Choroid plexus epithelial cell (primary cell): ENCODE measurements at places on chromosomes 2 and 18.

- DNase-seq = peak; percentile 78
Measured at GRCh38 chr2:25257032-25257552, 84.6 kb downstream of the DNMT3A start.

GRCh38 chr2:193428336-193428818 lies 1233.6 kb upstream of the TMEFF2 start:
- DNase-seq = no peak

DNA sequence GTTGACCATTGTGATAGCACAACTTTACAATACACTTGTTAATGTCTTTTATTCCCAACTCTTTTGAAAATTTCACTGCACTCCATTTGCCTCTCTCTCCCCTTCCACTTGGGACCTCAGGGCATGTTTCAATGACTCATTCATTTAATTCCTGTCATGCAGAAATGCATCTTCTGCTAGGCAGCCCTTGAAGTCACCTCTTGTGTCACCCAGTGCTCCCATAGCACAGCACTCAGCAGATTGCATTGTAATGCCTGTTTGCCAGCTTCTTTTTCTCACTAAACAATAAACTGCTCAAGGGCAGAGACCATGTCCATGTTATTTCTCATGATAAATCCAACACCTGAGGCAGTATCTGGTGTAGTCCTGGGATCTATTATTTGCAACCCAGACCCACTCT lies 85.9 kb upstream of the ACSL3 start:
- DNase-seq = no peak

GRCh38 chr18:63987743-63988142 lies 17.9 kb downstream of the SERPINB8 start:
- DNase-seq = peak; percentile 55

GRCh38 chr2:205807229-205807628 lies 124.9 kb downstream of the NRP2 start:
- no peak for DNase-seq

DNA sequence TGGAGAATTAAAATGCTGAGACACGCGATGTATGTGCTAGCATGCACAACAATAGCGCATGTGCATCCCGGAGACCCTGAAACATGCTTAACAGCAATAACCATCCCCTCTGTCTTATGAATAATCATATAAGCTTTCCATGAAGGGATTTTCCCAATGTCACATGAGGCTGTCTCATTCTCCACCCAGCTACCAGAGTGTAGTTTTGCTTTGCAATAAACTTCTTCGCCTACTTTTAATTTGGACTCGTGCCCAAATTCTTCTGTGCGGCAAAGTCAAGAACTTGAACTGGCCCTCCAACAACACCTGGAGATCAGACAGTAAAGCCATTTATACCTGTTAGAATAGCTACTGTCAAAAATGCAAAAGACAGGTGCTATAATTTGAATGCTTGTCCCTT lies 15.5 kb downstream of the LYG1 start:
- DNase-seq = no peak

- DNase-seq = no peak
Measured at GRCh38 chr2:129767346-129768035, 212.0 kb upstream of the RAB6C start.

DNA sequence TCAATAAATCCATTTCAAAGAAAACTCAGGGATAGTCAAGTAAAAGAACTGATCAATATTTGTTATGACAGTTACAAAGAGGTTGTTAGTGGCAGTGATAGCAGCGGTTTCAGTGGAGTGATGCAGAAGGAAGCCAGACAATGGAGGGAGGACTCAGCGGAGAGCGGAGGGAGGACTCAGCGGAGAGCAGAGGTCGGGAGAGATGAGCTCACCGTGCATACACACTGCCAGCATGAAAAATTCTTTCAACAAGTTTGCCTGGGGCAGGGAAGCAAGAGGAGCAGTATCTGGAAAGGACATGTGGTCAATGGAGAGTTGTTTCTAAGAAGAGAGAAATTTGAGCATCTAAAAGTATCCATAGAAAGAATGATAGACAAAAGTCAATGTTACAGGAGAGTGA lies 60.9 kb upstream of the BCL11A start:
- DNase-seq = no peak

DNA sequence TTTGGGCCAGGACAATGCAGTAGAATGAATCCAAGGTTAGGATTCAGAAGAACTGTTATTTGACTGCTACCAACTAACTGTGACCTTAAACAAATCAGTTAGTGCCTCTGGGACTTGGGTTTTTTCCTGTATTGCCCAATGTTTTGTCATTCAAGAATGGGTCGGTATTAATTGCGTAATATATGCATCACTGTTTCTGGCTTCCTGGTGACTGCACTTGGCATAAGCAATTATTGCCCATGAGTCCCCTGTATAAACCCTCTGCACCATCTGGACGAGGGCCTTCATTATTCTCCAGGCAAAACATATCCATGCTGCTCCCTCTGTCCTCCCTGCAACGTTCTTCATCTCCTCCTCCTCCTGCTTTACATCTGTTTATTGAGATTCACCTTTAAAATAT lies 255.8 kb upstream of the LRRTM1 start:
- no peak for DNase-seq

- DNase-seq = no peak
Measured at GRCh38 chr18:2854875-2855274, 8.1 kb downstream of the EMILIN2 start.

GRCh38 chr2:72822794-72823193 lies 3.0 kb downstream of the EXOC6B start:
- DNase-seq = no peak

GRCh38 chr18:22223254-22223964 lies 54.0 kb downstream of the GATA6 start:
- peak; percentile 82 for DNase-seq

- DNase-seq = peak; percentile 53
Measured at GRCh38 chr2:233418761-233419546, 64.7 kb downstream of the DGKD start.

DNA sequence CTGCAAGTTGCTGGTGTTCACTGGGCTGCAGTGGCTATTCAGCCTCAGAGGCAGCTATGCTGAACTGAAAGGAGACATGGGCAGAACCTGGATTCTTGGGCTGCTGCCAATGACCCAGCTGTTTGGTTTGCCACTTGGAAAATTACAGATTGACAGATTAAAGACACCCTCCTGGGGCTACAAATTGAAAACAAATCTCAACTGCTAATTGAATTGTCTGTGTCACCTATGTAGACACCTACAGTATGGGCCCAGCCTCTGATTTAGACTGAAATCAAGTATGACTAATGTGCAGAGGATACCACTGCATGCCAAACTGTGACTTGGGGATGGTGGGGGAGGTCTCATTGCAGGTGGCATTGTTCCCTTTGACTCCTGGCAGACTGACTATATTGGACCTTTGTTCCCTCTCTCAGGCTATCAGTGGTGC lies 42.8 kb downstream of the ITSN2 start:
- peak; percentile 21 for DNase-seq

- no peak for DNase-seq
Measured at GRCh38 chr2:122319539-122320132, 564.2 kb downstream of the TSN start.

- no peak for DNase-seq
Measured at GRCh38 chr2:198326431-198326830, 522.0 kb downstream of the PLCL1 start.

DNA sequence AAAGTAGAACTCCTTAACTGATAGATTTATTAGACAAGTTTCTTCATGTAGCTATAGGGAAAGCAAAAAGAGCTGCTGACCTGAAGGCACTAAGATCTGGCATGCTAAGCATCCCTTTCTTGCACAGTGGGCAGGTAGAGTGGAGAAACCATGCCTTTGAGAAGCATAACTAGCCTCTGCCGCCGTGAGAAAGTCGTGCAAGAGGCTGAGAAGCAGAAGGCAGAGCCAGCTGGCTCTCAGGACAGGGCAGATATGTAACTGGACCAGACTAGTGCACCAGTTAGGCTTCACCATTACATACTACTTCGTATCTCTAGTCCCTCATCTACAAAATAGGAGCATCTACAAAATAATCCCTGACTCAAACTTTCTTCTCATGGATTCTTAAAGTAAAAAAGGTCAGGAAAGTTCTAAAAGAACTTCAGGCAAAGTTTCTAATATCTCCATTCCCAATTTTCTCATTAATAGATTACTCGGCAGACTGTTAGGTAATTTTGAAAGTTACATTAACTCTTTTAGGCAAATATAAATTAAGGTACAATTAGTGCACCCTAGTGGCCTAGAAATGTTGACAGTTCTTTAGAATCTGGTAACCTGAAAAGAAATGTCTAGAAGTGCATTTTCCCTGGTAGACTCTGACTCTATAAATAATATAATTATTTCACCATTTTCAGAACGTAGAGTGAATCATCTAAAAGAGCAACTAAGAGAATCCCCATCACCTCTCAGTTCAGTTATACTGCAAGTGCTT lies 10.3 kb downstream of the ERBB4 start:
- DNase-seq = no peak

GRCh38 chr2:50624506-50624905 lies 407.4 kb downstream of the NRXN1 start:
- no peak for DNase-seq

DNA sequence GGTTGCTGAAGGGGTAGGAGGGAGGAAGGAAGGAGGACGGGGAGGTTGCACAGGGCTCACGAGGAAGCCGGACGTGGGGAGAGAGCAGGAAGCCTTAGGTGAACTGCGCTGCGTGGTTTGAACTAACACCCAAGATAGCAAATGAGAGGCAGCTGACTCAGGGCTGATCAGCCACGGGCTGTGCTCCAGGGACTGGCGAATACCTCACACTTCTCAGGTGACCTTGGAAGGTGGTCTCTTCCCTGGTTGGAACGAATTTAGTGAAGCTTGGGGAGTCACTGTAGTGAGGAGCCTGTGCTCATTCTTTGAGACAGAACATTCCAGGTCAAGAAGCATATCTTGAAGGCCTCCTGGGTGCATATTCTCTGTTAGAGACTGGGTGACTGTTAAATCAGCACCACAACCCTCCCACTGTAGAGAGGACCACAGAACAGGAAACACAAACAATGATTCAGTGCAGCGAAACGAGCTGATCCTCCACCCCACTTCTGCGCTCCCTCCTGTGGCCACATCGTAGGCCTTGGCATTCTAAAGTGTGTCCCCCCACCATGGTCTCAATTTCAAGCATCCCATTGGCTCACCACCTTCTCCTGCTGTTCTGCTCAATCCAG lies 33.8 kb downstream of the TOGARAM2 start:
- peak; percentile 89 for DNase-seq

DNA sequence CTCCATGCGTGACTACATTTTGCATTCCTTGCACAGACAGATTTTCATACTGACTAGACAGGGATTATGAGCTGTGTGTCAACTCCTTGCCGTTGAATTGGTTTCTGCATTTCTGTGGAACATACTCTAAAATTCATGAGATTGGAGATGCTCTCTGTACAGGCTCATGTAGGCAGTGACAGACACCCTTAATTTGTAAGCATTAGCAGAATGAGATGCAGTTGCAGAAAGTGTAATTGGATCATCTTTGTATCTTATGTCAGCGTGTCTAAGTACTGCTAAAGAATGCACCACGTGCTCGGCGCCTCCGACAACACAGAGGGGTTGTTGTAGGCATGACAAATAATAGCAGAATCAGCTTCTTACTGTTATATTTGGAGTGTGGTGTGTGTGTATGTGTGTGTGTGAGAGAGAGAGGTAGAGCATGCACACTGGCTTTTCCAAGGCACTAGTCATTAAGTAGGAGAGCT lies 212.4 kb downstream of the CMPK2 start:
- DNase-seq = no peak

DNA sequence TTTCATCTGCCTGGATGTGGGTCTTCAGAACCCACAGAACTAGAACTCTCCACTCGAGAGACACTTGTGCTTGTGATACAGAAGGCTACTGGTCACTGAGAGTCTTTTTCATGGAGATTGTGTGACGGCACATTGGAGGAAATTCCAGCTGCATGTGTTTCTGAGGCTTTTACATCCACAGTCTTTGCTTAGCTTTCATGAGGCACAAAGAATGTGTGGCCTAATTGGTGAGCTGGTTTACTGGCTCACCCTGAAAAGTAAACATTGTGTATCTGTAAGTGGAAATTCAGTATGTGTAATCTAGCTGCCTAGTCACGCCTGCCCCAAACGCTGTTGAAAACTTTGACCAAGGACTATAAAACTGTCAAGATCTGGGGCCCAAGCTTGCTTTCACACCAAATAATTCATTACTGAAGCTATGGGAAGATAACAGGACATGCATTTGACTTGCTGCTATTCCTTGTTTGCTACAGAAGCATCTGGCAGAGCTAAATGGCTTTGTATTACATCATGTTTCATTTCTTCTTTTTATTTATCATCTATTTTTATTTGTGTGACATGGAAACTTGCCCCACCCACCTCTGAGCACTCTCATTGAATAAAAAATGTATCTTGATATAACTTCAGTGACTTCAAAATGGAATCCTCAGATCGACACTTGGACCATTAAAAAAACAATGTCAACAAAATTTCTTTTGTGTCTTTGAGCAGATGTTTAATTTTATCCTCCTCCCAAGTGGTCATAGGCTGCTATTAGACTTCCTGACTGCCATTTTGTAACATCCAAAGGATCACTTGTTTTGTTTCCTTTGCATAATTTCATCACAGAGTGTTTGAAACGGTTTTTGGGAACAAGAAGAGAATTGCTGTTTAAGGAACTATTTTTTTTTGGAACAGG lies 80.2 kb downstream of the EFEMP1 start:
- peak; percentile 91 for DNase-seq

DNA sequence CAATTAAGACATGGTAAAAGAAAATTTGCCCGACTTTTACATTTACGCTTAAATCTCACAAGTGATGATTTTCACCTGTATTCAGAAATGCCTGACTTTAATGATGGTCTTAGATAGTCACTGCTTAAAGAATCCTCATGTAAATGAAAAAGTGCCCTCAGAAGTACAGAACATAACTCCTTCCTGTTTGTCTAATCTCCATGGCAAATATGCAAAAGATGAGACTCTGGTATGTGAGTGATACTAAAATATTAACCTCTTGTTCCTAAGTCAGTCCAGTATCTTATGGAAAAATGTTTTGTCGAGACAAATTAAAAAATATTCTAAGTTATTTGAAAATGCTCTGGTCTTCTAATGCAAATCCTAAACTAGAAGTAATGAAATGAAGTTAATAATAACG lies 29.2 kb downstream of the KCTD1 start:
- peak; percentile 31 for DNase-seq

- DNase-seq = no peak
Measured at GRCh38 chr2:52749764-52750163, 1017.8 kb upstream of the CHAC2 start.

DNA sequence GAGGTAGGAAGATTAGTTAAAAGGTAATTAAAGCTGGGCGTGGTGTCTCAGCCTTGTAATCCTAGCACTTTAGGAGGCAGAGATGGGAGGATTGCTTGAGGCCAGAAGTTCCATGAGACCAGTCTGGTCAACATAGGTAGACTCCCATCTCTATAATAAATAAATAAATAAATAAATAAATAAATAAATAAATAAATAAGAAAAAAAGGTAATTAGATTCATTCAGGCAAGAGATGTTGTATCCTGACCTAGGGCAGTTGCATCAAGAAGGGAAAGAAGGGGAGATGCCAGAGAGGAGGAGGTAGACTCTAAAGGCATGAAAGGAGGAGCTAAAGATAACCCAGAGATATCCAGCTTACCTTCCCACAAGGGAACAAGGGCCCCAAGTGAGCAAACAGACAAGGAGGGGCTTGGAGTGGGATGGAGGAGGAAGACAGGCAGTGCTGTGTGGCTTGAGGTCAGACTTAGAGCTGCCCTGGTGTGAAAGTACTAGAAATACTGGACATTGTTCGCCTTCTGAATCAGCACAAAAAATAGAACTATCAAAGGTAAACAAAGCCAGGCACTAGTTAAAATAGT lies 7.4 kb upstream of the RAB1A start:
- no peak for DNase-seq
